ENCODE measurements at places on chromosomes 2 and 18.

- no peak for DNase-seq
Measured at GRCh38 chr18:5961828-5962150, 66.5 kb upstream of the TMEM200C start.

GRCh38 chr18:77157312-77157711 lies 24.7 kb upstream of the MBP start:
- DNase-seq: no peak

- DNase-seq: no peak
Measured at GRCh38 chr2:108949316-108950239, 39.4 kb downstream of the EDAR start.

DNA sequence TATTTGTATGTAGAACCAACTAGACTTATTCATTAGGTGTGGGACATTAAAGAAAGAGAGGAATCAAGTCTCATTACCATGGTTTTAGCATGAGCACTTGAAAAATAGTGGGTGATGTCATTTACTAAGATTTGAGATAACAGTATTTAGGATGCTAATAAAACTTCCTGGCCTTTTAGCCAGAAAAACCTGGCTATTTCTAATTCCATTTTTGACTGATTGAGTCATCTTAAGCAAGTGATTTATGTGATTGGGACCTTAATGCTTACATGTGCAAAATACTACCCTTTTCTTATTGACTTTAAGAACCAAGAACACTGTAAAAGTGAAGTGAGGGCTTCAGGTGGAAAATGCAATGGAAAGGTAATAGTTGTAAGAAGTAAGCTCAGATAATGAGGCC lies 196.8 kb upstream of the SESTD1 start:
- no peak for DNase-seq

DNA sequence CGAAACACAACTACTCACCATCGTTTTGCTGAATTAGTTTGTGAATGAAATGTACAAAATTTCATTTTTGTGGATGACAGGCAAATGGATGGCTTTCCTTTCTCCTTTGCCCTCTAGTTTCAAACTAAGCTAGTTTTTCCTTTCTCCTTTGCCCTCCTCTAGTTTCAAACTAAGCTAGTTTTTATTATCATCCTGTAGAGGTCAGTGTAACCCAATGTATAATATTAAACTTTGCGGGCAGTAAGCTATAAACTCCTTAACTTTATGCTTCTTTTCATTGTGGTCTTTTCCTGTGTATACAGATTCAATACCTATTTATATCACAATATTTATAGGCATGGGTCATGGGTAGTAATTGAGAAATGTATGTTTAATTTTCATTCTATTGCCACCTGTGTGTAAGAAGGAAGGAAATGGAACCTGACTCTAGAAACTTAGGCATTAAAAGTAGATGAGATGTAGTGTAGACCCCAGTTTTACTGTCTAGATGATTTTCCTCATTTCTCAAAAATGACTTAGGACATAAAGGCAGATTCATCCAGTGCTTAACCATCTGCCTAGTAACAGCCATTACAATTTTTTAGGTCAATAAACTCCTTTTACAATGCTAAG lies 58.1 kb downstream of the MAP3K19 start:
- no peak for DNase-seq

DNA sequence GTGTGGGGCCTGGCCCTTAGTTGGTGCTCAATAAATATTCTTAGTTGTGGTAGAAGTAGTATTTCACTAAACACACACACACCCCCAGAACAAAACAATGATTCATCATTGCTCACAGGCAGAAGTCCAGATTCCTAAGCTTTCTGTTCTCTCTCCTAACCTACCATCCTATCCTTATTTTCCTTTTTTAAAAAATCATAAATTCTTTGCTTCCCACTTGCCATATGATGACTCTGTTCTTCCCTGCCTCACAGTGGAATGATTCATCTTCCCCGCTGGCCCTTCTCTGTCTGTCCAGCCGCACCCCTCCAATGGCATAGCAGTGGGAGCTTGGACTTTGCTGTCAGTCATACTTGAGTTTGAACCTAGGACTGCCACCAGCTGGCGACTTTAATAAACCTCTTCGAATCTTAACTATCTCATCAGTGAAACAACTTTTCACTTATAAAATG lies 5.2 kb downstream of the EML6 start:
- no peak for DNase-seq

- no peak for DNase-seq
Measured at GRCh38 chr2:71419976-71420375, 33.4 kb upstream of the DYSF start.

DNA sequence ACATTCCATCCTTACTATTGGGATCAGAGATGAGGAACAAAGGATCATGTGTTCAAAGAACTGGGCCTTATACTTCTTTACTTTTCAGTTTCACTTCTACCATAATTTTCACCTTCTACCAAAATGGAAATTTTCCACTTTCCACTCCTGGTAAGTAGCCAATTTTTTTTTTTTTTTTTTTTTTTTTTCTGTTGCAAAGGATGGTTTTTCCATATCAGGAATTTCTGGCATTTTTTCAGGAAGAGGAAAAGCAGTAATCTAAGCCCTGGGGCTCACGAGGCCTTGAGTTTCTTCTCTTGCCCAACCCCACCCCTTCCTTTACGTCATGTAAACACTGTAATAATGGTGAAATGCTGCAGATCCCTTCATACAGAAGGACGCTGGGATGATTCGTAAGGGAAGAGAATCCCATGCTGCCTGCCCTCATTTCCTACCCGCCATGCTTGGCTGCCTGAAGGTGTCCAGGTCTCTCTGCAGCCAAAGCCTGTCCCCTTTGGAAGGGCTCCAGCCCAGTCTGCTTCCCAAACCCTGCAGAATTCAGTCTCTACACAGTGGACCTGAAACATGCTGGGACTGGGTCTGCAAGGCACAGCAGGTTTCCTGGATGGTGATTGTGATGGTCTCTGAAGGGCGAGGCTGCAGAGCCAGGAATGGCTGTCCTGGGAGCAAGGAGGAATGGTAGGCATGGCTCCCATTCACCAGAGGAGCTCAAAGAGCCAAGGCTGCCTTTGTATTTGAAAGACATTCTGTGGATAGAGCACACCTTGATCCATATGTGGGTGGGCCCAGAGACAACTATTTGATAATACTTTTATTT lies 57.0 kb downstream of the EFR3B start:
- DNase-seq: no peak

DNA sequence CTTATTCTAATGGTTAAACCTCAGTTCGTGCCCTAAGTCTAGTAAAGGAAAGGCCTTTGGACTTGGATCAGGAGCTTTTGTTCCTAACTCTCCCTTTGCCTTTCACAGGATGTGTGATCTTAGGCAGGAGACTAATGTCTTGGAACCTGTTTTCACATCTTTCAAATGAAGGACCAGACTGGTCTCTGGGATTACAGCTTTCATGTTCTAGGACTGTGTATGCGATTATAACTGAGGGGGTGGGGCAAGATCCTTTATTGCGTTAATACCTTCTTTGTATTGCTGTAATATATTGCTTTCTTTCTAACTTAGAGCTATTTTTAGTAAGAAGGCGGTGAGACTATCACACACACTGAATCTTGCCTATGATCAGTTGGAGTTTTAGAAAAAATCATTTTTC lies 368.1 kb downstream of the RPRM start:
- DNase-seq: no peak

DNA sequence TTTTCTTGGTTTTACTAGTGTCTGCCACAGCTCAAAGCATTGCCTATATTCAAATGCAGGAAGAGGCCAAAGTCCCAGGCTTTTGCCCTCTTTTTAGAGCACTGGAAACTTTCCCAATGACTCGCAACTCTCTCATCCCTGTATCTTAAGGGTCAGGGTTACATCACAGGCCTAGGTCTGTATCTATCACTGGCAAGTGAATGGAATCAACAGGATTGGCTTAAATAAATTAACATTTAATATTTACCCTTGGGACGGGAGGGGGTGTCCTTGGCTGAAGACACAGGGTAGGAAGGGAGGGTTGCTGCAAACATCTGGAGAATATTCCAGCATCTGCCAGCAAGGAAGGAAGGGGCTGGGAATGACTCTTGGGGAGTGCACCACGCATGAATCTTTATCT lies 242.6 kb downstream of the SLC4A3 start:
- DNase-seq: no peak

DNA sequence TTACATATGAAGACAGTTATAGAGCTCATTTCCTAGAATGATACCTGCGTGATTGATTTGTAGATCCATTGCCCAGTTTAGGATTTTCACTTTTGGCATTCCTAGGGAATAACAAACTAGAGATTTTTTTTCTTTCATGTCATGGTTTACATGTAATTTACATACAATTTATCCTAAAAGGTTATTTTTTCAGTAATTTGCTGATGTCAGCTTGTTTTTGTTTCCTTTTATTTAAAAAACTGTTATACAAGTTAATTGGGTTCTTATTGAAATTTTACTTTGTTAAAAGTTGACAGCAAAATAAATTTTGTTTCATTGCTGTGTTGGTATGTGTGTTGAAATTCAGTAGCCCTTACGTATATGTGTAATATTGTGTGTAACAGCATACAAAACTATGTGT lies 23.4 kb downstream of the MTX2 start:
- no peak for DNase-seq

DNA sequence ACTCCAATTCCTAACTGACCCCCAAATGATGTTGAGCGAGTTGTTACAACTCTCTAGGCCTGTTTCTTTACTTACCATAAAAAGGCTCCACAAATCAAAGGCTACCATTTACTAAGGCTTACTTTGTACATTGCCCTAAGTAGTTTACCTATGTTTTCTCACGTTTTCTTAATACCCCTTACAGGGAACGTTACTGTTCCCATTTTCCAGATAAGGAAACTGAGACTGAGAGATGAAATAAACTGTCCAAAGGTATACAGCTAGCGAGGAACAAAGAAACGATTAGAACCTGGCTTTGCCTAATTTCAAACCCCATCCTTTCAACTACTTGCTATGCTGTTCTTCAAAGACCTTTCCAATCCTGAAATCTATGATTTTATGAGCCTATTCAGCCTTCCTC lies 74.8 kb upstream of the SPTBN1 start:
- DNase-seq: no peak

DNA sequence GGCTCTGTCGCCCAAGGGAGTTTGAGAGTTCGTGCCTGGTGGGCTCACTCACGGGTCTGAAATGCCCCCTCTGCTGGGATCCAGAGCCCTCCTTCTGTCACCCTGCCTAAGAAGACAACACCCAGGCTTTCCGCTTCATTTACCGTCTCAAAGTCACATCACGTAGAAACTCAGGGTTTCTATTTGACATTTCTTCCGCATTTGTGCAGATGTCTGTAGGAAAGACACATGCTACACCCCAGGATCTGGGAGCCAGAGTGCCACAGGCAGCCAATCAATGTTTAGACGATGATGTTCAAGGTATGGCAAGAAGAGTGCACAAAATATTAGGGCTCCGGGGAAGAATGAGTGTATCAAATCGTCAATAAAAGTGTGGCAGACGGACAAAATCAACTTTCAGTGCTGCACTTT lies 24.4 kb upstream of the ACKR3 start:
- DNase-seq: no peak

GRCh38 chr2:27638037-27638637 lies 9.3 kb downstream of the GPN1 start:
- DNase-seq: no peak

DNA sequence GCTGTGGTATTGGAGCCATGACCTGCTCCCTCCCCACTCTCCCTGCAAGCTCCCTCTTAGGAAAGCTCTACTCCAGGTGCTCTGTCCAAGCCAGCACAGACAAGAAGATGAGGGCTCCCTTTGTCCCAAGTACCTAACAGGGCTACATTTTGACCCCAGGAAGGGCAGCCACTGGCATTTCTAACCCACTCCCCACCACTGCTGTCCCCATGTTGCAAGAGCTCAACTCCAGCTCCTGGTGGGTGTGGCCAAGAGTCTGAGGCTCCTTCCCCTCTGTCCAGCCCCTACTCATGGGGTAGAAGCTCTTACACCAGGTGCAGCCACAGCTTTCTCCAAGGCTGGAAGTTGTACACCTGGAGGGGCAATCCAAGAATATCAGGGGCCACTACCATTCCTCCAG lies 127.0 kb upstream of the NPAS2 start:
- no peak for DNase-seq

Measured in activated CD8-positive, alpha-beta T cell treated with anti-CD3 and anti-CD28 coated beads, Interleukin-2, amount 10 ng/mL, durations not matched to agents 7 days and 5 days (primary cell).